Inflammatory macrophage treated with lipopolysaccharide for 4 hours (primary cell): ENCODE measurements at places on chromosomes 11 and 22.

DNA sequence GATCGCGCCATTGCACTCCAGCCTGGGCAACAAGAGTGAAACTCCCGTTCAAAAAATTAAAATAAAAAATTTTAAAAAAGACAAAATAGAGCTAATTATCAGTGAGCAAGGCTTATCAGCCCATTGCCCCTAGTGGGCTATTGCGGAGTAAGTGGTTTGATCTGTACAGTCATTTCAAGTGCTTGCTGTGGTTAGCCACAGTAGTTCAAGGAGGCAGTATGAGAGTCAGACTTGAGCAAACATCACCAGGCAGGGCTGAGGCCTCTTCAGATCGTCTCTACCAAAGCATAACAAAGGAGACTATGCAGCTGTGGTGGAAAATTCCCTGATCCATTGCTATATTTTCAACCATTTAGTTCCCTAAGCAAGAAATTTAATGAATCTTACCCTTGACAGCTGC lies 4.3 kb upstream of the SBF2 start:
- no peak for DNase-seq

- DNase-seq, result no peak
Measured at GRCh38 chr22:21965762-21966288, 13.2 kb upstream of the PPM1F start.

DNA sequence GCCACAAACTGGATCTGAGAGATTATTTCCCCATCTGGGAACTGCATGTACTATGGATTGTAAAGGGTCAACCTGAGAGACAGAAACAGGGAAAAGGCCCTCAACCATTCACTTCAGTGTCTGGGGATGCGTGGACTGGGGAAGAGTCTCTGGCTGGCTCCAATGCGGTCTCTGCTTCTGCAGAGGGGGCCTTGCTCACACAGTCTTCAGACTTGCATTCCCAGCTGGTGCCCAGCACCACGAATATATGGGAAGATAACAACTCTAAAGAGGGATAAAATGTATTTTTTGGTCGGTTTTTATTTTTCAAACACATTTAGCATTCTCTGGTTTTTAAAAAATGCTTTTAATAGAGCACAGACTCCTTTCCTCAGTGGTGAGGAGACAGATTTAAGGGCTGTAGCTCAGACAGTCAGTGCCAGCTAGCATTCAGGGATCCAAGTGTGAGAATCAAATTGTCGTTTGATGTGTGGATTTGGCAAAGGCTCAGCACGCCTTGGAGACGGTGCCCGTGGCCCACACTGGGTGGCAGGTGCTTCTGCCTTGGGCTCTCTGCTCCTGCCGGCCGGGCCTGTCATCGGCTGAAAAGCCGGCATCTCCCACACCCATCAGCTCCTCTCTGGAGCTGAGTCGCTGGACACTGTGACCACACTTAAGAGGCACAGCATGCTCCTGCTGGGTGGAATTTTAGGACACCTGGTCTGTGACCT lies 8.0 kb upstream of the EFCAB6 start:
- no peak for DNase-seq

GRCh38 chr11:61699737-61700160 lies 19.6 kb downstream of the DAGLA start:
- DNase-seq, result no peak

DNA sequence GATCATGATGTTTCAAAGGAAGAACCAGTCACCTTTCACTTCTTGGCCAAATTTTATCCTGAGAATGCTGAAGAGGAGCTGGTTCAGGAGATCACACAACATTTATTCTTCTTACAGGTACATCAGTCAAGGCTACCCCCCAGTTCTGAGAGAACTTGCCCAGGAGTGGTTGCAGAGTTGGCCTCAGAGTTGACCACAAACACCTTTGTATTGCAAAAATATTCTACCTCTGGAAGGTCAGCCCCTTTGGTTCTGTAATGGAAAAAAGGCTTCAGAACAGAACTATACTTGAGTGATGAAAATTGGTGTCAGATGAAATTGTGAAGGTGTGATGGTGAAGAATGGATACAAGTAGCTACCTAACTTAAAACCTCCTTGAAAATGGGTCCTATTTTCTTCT lies 35.7 kb downstream of the NF2 start:
- DNase-seq, result no peak
